ENCODE measurements at places on chromosomes 16 and 17.

DNA sequence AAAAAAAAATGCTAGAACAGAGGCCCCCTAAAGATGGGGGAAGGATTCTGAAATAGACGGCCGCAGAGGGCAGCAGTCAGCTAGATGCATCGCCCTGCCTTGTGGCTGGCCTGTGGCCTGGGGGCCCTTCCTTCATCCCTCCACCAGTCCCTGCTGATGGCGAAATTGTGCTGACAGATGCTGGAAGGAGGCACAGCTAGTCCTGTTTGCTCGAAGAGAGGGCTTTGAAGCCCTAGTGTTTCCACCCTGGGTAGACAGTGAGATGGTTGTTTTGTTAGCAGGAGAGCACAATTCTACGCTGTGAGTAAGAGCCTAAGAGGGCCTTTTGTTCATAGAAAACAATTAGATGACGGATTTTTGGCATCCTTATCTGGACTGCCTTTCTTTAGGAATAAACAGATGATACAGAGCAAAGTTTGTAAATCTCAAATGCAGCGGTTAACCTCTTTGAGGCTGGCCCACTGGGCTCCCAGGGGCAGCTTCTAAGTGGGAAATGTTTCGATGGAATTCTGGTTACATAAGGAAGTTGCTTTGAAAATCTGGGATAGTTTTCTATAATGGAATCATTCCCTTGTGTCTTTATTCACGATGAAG is 23.0 kb downstream of the VPS35L start:
- no peak for DNase-seq

- no peak for DNase-seq
Observed at GRCh38 chr17:76354747-76355310, 1.1 kb upstream of the PRPSAP1 start.

DNA sequence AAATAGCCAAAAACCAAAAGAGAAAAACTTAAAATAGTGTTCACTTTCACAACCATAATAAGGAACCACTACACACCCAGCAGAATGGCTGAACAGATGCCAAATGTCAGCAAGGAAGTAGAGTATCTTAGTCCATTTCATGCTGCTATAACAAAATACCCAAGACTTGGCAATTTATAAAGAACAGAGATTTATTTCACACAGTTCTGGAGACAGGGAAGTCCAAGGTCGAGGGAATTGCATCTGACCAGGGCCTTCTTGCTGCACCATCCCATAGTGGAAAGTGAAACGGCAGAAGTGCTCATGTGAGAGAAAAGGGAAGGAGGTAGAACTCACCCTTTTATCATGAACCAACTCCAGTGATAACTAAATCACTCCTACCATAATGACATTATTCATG is 33.8 kb upstream of the CCL22 start:
- DNase-seq: no peak

GRCh38 chr16:12489357-12489990 is 314.2 kb downstream of the CPPED1 start:
- no peak for DNase-seq

- peak; percentile 98 for DNase-seq
Observed at GRCh38 chr17:43125133-43125966, at the start of gene BRCA1. TSS of gene BRCA1 (minus strand) at chr17:43125364. CDS start at chr17:43124096, 1,268 bp downstream.

Data from HuH-7.5 (cell line).